Ovary (tissue), 10 donors: ENCODE measurements at places on chromosomes 1 and 21. TPM values are rescaled to one million over a fixed set of nuclear protein-coding genes. Genes with fewer than 3 reads are reported as not detected.

The OR13G1 gene
- total RNA-seq, result not detected

The NOC2L gene
- 41.4 TPM for total RNA-seq

The CCDC27 gene
- total RNA-seq, result not detected

The MYCL gene
- 0.25 TPM for total RNA-seq

The CACHD1 gene
- 23.2 TPM for total RNA-seq

The ADAM30 gene
- not detected for total RNA-seq

- DNase-seq, result no peak
- H3K4me1 ChIP-seq, result peaks cover 12% of the 10 kb centered on the region
- no peaks in the 10 kb centered on the region for H3K27me3 ChIP-seq
- H3K27ac ChIP-seq, result no peak overlapping the region
These were observed 31.7 kb downstream of the OPTC start for GRCh38 chr1:203525685-203526084.

GRCh38 chr1:69567652-69568420 lies at the start of gene LRRC7:
Gene LRRC7 (plus strand): TSS chr1:69567922. CDS start chr1:69568640, 718 bp downstream.
- H3K27ac ChIP-seq, result no peak within 1 kb of the TSS
- no peaks in the 10 kb centered on the region for H3K36me3 ChIP-seq
- peaks cover 7% of the 10 kb centered on the region for H3K4me1 ChIP-seq
- no peak for DNase-seq

GRCh38 chr1:110310300-110310699 lies 28.9 kb upstream of the RBM15 start:
- no peak overlapping the region for H3K27ac ChIP-seq
- H3K4me3 ChIP-seq, result no peak overlapping the region
- H3K36me3 ChIP-seq, result no peaks in the 10 kb centered on the region
- DNase-seq, result no peak
- H3K27me3 ChIP-seq, result no peaks in the 10 kb centered on the region
- peaks cover 2% of the 10 kb centered on the region for H3K4me1 ChIP-seq

DNA sequence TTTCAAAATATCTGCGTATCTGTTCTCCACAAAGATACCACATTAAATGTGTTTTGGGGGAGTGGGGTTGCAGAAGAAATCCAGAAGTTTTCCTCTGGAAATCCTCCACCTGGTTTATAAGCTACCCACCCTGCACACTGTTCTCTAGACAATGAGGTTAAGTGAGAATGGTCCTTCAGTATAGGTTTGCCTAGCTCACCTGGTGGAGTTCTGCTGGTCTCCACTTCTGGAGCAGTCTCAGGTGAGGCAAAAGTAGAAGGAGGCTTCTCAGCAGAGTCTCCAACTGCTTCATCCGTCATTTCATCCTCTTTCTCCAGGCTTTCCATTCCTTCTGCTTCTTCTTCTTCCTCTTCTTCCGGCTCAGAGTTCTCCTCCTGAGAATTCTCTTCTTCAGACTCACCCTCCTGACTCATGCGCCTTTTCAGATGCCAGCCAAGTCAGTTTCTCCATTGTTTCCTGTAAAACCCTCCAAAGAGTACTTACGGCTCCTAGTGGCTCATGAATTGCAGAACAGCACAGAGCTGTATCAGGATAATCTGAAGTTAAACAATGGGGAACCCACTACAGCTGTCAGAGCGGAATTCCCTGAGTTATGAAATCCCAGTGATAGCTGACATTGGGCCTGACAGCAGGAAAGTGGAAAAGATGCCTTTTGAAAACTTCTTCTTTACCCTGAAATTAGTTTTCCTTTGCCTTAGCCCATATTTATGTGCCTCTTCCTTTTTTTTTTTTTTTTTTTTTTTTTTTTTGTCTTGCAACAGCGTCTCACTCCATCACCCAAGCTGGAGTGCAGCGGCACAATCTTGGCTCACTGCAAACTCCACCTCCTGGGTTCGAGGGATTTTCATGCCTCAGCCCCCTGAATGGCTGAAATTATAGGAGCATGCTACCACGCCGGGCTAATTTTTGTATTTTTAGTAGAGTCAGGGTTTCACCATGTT lies 38.5 kb downstream of the MSTO1 start:
- H3K4me1 ChIP-seq, result no peaks in the 10 kb centered on the region
- H3K27ac ChIP-seq, result no peak overlapping the region
- no peaks in the 10 kb centered on the region for H3K36me3 ChIP-seq
- no peaks in the 10 kb centered on the region for H3K27me3 ChIP-seq
- DNase-seq, result no peak
- H3K4me3 ChIP-seq, result no peak overlapping the region

DNA sequence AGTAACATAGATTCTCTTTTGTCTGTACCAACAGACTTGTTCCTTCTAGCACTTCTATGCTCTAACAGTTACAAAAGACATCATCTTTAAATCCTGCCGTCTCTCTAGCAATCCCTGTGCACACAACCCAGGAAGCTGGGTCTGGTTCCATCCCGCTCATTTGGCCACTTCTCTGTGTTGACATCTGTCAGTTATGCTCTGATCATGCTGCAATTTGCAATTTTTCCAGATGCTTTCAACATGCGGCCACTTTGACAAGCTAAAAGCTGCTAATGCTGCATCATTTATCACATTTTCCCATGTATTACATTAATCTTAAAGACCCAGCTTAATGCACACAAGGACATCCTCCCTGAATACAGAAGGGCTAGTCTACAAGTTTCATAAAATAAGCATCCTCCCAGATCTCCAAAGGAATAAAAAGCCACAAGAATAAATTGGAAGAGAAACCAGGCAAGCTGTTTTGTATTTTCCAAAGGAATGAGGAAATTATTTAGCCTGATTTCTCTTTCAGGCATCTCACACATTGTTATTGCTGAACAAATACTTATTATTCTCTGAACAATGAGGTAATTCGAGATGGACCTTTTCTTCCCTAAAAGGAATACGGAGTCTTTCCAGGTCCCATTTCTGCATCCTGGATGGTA lies 19.0 kb upstream of the LRRC52 start:
- no peaks in the 10 kb centered on the region for H3K27me3 ChIP-seq
- no peak overlapping the region for H3K27ac ChIP-seq
- no peak overlapping the region for H3K4me3 ChIP-seq
- DNase-seq, result no peak
- no peaks in the 10 kb centered on the region for H3K36me3 ChIP-seq

DNA sequence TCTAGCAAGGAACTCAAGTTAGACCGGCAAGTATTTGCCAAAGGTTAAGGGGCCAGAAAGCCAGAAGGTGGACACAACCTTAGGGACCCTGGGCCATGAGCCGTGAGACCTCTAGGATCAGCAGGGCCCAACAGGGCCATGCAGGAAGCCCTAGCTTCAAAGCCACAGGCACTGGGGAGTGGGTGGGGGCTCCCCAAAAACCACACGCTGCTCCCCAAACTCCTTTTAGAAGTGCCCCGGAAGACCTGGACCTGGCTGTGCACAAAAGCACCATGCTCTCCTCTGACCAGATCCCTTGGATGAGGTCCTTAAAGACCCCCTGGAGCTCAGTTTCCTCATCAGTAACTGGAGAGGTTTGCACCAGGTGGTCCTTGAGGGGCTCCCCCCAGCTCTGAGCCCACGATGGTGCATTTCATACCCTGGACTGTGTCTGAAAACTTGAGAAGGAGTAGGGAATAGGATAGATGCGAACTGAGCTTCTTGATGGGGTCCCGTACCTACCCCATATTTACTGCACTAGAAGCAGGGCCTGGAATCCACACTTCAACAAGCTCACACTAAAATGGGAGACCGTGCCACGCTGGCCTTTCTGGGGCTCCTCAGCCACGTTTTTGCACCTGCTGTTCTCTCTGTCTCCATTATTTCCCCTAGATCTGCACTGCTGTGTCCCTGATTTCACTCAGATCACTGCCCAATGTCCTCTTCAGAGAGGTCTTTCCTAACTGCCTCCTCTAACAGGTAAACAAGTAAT lies 40.6 kb upstream of the LBR start:
- no peak for DNase-seq
- no peaks in the 10 kb centered on the region for H3K36me3 ChIP-seq
- no peak overlapping the region for H3K4me3 ChIP-seq
- H3K27me3 ChIP-seq, result no peaks in the 10 kb centered on the region
- no peaks in the 10 kb centered on the region for H3K4me1 ChIP-seq
- H3K27ac ChIP-seq, result no peak overlapping the region

DNA sequence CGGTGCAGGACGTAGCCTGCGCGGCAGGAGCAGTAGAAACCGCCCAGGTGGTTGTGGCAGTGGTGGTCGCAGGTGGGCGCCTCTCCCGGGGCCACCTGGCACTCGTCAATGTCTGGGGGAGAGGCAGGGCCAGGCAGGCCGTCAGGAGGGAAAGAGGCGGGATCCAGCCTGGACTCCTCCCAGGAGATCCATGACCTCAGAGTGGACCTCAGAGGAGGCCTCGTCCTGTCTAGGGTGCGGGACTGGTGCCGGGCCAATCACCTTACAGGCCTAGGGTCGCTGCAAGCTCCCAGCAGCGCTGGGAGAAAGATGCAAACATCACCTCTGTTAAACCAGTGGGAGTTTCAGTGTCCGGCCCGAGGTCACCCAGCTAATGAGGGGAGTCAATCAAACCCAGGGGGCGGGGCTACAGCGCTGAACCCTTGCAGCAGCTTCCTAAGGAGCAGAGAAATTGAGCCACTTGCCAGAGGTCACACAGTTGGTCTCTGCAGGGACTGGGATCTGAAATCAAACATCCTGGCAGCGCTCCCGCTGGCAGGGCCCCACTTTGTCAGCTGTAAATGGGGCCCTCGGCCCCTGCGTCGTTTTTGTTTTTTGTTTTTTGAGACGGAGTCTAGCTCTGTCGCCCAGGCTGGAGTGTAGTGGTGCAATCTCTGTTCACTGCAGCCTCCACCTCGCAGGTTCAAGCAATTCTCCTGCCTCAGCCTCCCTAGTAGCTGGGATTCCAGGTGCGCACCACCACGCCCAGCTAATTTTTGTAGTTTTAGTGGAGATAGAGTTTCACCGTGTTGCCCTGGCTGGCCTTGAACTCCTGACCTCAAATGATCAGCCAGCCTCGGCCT lies 1.4 kb downstream of the MASP2 start:
- no peak for DNase-seq
- H3K4me3 ChIP-seq, result no peak overlapping the region
- H3K36me3 ChIP-seq, result no peaks in the 10 kb centered on the region
- H3K27ac ChIP-seq, result no peak overlapping the region

DNA sequence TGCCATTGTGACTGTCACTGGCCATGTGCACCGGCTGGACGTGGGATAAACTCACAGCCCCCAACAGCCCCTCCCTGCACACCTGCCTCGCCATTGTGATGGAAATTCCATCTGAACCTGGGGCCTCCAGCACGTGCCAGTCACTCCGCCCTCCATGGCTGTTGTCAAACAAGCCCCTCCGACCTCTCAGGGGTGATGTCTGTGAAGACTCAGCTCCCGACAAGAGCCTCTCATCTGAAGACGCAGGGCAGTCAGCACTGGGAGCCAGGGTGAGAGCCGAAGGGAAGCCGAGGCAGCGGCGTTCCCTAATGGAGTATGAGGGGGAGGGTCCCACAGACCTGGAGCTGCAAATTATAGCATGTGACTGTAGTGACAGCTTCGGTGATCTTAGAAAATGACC lies 1.4 kb upstream of the KRTAP10-2 start:
- no peak overlapping the region for H3K27ac ChIP-seq
- H3K4me3 ChIP-seq, result no peak overlapping the region
- H3K4me1 ChIP-seq, result no peaks in the 10 kb centered on the region
- no peaks in the 10 kb centered on the region for H3K27me3 ChIP-seq
- H3K36me3 ChIP-seq, result no peaks in the 10 kb centered on the region

GRCh38 chr1:33332357-33332789 lies 11.5 kb upstream of the A3GALT2 start:
- no peaks in the 10 kb centered on the region for H3K27me3 ChIP-seq
- no peak for DNase-seq
- H3K4me3 ChIP-seq, result no peak overlapping the region
- H3K4me1 ChIP-seq, result peaks cover 15% of the 10 kb centered on the region
- H3K36me3 ChIP-seq, result no peaks in the 10 kb centered on the region

DNA sequence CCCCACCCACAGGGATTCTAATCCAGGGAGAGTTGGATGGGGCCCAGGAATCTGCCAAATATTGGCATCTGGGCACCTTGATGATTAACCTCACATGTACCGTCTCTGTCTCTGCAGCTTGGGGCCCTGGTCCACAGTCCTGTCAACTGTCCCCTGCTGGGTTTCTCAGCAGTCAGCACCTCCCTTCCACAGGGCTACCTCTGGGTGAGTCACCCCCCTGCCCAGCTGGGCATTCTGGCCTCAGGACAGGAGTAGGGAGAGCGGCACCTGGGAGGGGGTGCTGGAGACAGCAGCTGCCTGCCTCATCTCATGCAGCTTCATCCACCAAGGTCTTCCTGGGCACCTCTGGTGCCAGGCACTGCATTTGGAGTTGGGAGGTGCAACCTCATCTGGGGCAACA lies 100.6 kb upstream of the ACTL8 start:
- no peak overlapping the region for H3K27ac ChIP-seq
- H3K4me3 ChIP-seq, result no peak overlapping the region
- DNase-seq, result no peak
- no peaks in the 10 kb centered on the region for H3K36me3 ChIP-seq
- no peaks in the 10 kb centered on the region for H3K4me1 ChIP-seq

GRCh38 chr1:246695136-246695535 lies 29.1 kb upstream of the SCCPDH start:
- no peak overlapping the region for H3K4me3 ChIP-seq
- H3K36me3 ChIP-seq, result no peaks in the 10 kb centered on the region
- H3K27ac ChIP-seq, result no peak overlapping the region
- peaks cover 1% of the 10 kb centered on the region for H3K4me1 ChIP-seq
- H3K27me3 ChIP-seq, result no peaks in the 10 kb centered on the region

DNA sequence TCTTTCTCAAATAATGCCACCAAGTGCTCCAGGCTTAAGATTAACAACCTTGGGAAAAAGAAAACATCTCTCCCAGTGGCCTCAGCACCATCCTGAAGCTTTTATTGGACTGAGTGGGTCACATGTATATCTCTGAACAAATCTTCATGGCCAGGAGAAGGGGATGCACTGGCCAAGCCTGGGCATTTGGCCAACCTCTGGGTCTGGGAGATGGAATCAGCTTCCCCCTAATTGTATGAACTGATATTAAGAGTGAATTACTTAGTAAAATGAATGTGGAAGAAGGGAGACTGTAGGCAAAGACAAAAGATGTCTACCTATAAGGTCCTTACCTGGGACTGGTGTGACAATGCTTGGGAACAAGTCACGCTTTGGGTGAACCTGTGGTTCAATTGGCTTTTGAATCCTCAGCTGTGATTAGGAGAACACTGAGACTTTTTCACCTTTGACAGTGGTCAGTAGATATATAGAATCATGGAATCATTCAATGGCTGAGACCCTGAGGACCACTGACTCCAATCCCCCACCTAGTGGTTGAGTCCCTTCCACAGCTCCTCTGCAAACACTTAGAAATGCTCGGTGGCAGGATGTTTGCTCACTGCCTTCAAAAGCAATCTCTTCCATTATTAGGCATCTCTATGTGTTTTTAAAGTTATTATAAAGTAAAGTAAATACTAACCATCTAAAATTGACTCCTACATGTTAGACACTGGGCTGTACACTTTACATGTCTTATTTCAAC lies 102.6 kb upstream of the ATP1A1 start:
- H3K4me3 ChIP-seq, result no peak overlapping the region
- no peak for DNase-seq
- no peaks in the 10 kb centered on the region for H3K36me3 ChIP-seq
